ENCODE measurements at places on chromosomes 6 and 20.

DNA sequence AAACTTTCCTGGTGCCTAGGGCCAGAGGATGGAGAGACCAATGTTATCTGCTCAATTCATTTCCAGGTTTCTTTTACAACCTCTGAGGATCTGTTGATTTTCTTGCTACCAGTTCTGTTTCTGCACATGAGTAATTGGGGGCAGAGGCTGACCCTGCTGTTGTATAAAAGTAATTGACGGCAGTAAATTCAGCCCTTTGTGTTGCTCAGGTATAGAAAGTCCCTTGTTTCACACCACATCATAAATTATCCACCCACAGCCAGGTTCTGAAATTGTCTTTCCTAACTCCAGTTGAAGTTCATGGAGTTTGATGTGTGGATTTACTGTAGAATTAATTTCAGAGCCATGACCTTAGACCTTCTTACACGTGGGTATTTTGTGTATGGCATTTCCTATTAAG is 107.4 kb upstream of the GRIK2 start:
- no peak for DNase-seq

DNA sequence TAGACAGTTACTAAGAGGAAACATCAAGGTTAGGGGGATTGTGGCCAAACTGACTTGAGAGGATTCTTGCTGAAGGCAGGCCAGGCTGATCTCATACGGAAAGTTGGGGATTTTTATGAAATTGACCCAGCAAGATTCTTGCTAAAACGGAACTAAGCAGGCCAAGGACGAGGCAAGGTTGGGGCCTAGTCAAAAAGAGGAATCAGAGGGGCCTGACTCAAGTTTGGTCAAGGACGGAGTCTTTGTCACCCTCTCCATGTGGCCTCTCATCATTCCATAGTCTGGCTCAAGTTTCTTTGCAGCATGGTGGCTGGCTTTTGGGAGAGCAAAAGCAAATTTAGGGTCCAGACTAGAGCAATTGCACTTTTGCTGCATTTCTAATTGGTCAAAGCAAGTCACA is 7.9 kb upstream of the HECA start:
- DNase-seq = no peak

- no peak for DNase-seq
Observed at GRCh38 chr6:156904176-156904967, 127.2 kb downstream of the ARID1B start.

GRCh38 chr20:57851796-57852195 is 142.0 kb upstream of the PMEPA1 start:
- no peak for DNase-seq

GRCh38 chr20:4439461-4439860 is 282.2 kb upstream of the PRND start:
- DNase-seq = no peak

GRCh38 chr6:27293436-27294098 is 18.5 kb downstream of the POM121L2 start:
- DNase-seq = no peak

DNA sequence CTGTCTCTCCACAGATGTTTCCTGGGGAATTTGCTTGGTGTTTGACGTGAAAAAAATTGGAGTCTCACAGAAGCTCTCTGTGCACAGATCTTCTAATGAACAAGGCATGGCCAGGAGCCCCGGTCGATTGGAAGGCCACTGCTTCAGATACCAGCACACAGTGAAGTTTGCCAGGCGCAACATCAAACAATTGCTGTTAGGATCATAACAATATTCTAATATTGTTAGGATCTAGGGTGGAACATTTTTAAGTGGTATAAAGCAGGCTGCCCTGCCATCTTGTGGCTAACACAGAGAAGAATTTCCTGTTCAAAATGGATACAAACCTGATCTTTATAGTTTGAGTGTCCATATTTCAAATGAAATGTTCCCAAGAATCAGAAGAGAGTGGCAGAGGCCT is 64.1 kb downstream of the C6orf118 start:
- no peak for DNase-seq

DNA sequence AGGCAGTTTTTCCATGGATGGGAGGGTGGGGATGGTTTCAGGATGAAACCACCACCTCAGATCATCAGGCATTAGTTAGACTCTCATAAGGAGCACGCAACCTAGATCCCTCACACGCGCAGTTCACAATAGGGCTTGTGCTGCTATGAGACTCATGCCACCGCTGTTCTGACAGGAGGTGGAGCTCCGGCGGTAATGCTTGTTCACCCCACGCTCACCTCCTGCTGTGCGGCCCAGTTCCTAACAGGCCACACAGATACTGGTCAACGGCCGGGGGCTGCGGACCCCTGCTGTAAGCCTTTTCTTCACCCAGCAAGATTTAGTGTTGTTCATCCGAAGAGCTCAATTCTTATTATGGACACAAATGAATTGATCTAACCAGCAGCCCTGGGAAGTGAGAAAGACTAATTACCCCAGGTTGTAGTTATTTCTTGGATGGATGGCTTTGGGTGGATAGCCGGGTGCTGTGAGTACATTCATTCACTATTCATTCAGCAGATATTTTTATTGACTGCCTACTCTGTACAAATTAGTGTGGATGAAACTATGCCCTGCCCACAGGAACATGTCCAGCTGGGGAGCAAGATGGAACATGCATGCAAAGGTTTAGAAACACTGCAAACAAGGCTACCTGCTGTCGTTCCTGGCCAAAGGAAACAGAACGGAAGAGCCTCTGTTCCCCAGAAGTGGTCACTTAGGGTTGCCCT is 57.2 kb downstream of the RIOK1 start:
- no peak for DNase-seq

DNA sequence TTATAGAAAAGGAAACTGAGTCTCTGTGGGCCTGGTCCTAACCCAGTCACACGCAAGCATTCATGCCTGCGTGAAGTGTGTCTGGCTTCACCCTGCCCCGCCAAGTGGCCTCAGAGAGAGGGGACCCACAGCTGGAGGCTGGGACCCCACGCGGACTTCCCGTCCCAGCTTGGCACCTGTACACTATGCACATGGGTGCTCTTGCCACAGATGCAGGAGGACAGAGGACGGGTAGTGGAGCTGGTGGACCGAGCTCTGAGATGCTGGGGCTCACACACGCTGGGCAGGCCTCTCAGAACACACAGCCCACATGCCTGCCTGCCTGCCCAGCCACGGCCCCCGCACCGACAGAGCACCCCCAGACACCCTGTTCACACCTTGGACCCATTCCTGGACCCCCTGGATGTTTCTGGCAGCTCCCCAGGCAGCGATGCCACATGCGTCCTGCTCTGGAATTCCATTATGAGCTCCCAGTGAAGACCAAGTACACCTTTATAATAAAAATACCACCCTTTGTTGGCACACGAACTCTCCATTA is 24.9 kb upstream of the SMOC2 start:
- DNase-seq = no peak

GRCh38 chr6:55875400-55875799 is at the start of gene BMP5:
Gene BMP5, minus strand, starts transcription at chr6:55875590. Its CDS starts 725 bp downstream, at chr6:55874865.
- DNase-seq = no peak

- DNase-seq = no peak
Observed at GRCh38 chr6:7122684-7123083, 14.9 kb downstream of the RREB1 start.

DNA sequence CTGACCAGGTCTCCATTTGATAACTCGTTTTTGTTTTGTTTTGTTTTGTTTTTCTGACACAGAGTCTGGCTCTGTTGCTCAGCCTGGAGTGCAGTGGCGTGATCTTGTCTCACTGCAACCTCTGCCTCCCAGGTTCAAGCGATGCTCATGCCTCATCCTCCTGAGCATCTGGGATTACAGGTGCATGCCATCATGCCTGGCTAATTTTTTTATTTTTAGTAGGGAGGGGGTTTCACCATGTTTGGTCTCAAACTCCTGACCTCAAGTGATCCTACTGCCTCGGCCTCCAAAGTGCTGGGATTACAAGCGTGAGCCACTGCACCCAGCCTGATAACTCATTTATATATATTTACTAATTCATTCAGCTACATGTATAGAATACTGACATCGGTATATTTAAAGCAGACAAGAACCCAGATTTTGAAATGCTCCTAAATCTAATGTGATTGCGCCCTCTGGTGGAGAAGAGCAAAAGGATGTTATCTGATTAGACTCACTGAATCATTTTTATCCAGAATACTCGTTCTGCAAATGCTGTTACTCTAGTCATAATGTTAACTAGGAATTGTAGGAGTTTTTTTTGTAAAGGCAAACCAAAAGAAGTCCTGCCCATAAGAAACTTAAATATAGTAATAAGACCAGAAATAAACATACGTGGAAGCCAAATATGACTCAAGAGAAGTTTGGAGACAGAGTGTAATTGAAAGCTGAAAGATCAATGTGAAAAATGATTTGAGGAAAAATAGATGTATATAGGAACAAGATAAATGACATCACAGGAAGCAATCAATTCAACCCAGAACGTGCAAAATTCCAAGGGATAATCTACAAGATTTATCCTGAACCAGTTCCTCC is 5.3 kb upstream of the COL12A1 start:
- DNase-seq = no peak

DNA sequence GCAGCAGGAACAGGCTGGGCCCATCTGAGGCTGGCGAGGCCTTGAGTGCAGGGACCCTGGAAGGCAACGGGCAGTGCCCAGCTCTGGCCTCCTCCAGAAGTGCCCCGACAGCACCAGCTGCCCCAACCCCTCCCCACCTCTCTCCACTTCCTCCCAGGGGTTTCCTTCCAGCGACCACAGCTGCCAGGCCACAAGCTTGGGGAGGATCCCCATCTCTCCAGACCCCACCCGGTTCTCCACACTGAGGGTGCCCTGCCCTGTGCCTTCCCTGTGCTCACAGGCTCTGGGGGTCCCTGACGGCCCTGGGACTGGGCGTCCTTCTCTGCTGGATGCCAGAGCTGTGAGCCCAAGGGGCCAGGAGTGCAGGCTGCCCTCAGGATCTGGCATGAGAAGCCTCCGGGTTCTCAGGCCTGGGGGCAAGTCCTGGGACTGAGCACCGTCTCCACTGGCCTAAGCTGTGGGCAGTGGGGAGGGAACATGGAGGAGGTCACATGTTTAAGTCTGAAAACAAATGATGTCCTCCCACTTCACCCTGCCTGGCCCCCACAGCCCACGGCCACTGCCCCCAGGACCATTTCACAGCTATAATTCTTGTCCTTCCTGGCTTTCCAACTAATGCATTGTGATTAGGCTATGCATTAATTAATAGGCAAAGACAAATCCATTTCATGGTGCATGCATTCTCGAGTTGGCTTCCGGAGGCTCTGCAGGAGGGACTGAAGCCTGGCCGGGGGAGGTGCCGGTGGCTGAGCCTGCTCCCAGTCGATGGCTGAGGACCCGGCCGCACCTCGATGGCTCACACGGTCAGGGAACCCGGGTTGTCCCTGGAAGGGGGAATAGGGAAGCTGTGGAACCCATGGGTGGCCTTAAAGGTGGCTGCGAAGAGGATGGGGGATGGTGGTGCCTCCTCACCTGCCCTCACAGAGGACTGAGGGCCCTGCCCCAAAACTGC is 24.4 kb downstream of the BHLHE23 start:
- DNase-seq = no peak

DNA sequence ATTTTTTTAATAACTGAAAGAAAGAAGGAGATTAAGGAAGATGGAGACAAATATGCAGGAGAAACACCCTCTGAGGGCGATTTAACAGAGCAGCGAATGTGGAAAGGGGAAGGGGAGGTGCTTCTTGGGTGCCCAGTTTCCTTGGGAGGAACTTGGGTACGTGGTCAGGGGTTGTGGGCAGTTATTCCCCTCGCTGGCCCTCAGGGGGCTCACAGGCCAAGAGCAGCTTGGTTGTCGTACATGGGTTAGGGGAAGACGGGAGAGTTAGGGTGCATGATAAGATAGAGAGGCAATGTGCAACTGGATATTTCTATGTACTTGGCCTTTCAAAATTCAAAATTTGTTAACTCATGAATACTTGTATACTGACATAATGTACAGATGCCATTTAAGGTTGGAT is 7.0 kb upstream of the TUBB2A start:
- no peak for DNase-seq

DNA sequence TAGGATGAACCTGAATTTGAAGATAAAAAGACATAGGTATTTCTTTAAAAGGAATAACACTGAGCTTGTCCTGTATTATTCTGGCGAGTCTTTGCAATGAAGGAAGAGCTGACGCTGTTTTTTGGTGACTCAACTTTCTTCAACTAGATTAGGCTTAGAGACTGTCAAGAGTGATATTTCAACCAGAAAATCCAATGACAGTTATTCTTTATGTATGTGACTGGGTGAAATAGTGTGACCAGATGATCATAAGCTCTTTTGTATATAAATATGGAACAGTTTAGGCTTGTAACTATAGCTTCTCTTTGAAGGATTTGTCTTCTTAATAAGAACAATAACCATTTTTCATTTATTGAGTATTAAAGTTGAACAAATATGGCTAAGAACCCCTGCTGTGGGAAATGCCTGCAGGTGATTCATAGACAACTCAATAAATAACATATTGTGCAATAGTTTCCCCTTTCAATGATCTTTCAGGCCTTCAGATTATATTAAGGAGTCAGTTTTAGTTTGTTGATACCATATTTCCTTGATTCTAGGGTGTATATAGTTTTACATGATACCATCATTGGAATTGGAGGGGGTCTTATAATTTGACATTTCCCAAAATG is 265.6 kb upstream of the JAG1 start:
- no peak for DNase-seq

GRCh38 chr6:54935739-54936138 is 89.2 kb downstream of the FAM83B start:
- DNase-seq = no peak

DNA sequence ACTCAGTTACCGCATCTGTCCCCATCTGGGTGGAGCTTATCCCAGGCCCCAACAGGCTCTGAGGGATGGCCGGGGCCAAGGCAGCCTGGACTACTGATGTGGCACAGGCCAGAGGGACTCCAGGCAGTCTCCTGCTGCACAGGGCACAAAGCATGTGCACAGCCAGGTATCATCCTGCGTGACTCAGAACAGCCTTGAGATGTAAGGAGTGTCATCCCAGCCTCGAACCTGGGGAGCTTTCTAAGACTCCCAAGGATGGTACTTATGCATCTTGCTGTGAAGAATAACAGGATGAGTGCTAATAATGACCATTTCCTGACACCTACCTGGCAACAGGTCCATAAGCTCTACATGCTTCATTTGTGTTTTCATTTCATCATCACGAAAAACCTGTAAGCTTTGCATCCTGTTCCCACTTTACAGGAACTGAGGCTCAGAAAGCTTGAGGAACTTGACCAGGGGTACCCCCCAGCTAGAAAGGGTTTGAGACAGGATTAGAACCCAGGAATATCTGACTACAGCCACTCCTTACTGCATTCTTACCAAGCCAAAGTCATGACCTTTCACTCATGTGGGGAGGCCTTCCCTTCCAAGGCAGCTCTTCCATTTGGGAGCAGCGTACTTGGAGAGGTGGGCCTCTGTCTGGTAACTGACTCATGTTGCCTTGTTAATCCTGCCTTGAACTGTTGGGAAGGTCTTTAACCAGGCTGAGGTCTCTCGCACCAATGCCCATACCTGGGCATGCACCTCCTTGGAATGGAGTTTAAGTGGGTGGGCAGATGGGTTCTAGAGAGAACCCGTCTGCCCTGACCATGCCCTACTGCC is 1.9 kb downstream of the TRIB3 start:
- DNase-seq = no peak

DNA sequence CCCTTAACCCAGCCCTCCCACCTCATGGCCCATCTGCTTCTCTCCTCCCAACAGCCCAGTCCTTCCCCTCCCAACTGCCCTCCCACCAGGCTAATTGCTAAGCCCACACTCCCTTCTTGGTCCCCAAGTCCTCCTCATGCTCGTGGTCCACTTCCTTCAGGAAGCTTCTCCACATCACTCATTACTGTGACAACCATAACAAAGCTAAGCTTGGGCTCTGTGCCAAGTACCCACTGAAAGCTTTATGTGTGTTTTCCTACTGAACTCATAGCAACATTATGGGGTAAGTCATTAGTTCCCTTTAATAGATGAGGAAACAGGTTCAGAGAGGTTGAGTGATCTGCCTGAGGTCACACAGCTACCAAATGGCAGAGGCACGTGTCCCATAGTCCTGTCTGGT is 16.2 kb downstream of the FRS3 start:
- DNase-seq = no peak
